ENCODE measurements at places on chromosomes 12 and 14.

DNA sequence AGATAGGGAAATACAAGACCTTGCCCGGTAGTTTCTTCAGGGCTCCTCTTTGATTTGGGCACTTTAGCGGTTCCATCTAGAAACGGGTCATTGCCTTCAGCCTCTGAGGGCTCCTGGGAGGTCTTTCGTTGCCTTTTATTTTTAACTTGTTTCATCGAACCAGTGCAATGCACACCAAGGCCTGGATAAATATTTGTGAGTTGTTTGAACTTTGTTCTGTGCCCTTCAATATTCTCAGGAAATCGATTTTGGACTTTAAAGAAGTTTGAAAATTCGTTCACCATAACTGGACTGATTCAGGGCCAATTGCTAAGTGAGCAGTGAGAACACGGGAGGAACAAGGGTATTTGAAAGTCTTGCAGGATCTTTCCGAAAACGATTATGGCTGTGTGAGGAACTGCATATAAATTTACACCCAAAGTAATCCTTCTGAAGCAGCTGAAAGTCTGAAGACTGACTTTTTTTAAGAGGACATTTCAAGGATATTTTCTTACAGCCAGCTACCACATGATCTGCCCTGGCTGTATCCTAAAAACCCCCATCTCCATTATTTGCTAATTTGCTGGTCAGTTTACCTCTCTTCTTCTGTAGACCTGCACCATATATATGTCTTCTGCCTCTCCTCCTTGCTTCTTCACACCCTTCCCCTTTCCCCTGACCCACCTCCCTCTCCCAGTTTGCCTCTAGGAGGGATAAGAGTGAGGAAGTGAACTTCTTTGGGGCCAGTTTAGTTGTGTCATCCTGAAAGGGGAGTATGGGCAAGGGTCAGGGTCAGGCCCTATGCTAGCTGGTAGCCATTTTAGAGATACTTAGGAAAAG is 8.0 kb downstream of the DUSP6 start:
- no peak for DNase-seq

DNA sequence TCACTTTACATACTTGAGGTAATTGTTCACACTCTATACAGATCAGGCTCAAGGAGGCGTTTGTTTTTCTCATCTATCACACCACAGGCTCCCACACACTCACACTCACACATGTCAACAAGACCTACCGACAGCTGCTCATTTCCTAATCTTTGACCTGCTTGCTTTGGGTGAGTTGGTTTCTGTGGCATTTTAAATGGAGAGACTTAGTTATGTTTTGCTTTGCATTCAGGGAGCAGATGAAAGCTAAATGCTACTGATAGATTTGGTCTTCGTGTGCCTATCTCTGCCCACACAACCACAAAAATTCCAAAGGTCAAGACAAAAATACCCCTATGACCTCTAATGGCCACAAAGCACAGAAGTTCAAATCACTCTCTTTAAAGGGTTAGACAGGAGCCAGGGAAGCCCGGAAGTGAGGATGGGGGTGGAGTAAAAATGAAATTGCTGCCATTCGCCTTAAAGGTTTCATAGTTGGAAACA is 203.5 kb upstream of the G2E3 start:
- DNase-seq: no peak

DNA sequence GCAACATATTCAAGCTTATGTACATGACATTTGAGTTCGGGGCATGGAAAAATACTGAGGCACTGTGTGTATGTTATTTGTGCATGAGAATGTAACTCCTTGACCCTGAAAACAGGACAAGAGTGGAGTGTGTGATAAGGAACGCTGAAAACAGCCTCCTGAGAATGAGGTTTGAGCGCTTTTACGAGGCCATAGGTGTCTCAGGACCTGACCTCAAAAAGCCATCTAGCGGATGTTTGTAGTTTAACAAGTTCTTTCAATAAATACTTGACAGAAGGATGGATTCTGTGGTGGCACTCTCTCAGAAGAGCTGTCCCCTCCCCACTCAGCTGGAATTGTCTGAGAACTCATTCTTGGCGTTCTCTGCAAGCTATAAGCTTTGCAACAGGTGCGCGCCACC is 350.5 kb upstream of the TMTC1 start:
- DNase-seq: no peak

DNA sequence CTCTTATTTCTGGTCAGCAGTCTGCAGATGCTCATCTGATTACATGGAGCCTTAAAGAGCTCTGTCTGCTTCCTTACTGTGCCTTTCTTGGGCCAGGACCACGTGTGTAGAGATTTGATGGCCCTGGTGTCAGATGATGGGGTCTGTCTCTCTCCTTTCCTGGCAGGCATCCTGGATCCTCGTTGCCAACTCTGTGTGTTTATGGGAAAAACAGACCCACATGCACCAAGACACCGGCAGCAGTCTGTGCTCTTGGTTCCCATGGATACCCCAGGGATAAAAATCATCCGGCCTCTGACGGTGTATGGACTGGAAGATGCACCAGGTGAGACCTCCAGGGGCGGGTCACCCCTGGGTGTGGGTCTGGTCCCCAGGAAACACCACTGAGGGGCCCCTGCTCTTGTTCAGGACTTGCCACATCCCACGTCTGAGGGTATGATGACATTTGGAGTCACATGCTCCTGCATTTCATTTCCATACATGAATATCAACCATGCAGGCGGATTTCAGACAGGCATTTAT is 18.5 kb upstream of the ALDH2 start:
- no peak for DNase-seq

GRCh38 chr12:122336015-122336946 is 70.0 kb upstream of the VPS33A start:
- DNase-seq: peak; percentile 53

- no peak for DNase-seq
Observed at GRCh38 chr14:54202288-54202687, 194.5 kb upstream of the CDKN3 start.

GRCh38 chr12:65882486-65882885 is 58.2 kb downstream of the HMGA2 start:
- DNase-seq: peak; percentile 39

DNA sequence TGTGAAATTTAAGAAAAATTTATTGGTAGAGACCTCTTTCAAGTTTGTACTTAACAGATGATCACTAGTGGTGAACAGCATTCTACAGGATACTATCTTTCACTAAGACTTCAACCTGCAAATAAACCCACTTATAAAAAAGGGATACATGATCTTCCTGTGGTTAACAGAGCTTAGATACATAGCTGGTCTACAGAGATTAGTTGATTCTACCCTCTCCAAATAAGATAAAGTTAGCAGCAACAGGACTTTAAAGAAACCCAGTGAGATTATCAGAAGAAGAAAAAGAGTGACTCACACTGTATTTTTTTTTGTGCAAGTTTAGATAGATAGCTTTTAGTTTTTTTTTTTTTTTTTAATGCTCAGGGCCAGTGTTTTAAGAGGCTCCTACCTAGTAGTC is 34.5 kb downstream of the USP44 start:
- no peak for DNase-seq

DNA sequence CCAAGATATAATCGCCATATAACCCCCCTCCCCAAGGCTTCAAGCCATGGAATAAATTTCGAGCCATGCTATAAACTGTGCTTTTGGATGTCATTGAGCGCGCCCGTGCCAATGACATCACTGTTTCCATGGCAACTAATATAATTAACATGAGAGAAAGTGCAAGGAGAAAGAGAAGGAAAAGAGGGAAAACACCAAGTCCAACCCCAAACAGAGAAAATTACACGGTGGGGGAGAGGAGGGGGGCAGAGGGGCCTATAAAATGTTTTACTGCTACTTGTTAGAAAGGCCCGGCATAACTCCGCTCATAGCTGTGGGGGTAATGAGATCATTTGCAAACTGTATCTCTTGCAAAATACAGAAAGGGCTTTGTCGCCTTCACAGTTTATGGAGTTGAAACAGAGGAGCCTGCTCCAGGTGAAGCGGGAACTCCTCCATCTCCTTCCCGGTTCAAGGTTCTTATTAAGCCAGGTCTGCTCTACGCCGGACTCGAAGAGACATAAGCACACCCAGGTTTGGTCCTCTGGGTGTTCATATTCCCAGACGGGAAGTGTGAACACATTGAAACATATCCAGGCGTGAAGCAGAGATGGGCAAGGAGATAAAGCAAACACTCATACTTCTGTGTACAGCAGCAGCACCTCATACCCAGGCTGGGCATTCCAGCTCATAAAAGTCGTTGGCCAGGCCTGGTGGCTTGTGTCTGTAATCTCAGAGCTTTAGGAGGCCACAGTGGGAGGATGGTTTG is 99.1 kb upstream of the MAP1LC3B2 start:
- DNase-seq: peak; percentile 50

DNA sequence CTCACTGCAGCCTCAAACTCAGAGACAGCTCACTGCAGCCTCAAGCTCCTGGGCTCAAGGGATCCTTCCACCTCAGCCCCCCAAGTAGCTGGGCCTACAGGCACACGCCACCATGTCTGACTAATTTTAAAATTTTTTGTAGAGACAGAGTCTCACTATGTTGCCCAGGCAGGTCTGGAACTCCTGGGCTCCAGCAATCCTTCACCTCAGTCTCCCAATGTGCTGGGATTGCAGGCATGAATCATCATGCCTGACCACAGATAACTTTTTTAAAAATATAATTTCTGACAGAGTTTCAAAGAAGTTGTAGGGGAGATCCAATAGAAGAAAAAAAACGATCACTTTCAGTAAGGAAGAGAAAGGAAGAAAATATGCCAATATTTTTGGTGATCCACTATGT is 189.7 kb upstream of the CDKN3 start:
- no peak for DNase-seq

DNA sequence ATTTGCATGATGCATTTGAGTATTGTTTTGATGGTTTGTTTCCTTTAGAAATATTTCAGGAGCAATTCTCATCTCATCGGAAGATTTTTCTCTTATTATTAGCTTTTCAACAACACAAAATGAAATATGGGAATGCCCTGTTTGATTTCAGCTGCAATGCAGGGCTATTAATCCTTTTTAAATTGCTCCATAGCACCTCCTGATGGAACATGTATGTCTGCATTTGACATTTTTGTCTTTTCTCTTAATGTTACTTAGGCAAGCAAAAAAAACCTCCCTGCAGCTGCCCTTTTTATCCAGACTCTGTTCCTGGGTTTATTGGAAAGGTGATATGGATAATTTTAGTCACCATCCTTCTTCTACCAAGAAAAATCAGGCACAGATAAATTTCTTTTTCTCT is 895.8 kb downstream of the RPS29 start:
- no peak for DNase-seq

- peak; percentile 72 for DNase-seq
Observed at GRCh38 chr12:112370868-112371510, 11.2 kb downstream of the HECTD4 start.

- no peak for DNase-seq
Observed at GRCh38 chr14:33527023-33527634, 423.7 kb downstream of the EGLN3 start.

DNA sequence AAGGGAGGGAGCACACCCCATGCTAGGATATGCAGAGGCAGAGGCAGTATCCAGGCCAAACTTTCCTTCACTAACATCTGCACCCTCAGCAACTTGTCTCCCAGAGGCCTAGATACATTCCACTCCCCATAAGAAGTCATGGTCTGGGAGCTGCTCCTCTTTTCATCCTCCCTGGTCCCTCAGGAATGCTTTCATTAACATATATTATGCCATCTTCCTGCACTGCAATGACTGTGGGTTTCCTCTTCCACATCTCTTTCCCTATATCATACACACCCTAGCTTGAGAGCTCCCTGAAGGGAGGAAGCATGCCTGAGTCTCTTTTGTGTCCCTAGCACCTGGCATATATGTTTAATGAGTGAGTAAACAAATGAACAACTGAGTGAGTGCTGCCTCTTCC is 8.6 kb downstream of the DDN start:
- peak; percentile 65 for DNase-seq

- DNase-seq: no peak
Observed at GRCh38 chr12:110903511-110903910, 16.9 kb downstream of the MYL2 start.

- no peak for DNase-seq
Observed at GRCh38 chr12:103783744-103784664, 57.0 kb downstream of the NT5DC3 start.

DNA sequence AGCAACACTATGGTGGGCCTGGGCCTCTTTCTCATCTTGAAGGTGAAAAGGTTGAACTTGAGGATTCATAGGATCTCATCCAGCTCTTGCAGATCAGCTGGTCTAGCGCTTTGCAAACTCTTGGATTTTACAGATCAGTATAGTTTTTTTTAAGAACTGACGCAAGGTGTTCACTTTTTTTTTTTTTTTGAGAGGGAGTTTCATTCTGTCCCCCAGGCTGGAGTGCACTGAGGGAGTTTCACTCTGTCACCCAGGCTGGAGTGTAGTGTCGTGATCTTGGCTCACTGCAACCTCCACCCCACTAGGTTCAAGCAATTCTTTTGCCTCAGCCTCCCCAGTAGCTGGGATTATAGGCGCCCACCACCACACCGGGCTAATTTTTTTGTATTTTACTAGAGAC is 20.4 kb upstream of the LGMN start:
- no peak for DNase-seq

GRCh38 chr12:108712165-108712924 is 19.0 kb downstream of the CORO1C start:
- DNase-seq: no peak

DNA sequence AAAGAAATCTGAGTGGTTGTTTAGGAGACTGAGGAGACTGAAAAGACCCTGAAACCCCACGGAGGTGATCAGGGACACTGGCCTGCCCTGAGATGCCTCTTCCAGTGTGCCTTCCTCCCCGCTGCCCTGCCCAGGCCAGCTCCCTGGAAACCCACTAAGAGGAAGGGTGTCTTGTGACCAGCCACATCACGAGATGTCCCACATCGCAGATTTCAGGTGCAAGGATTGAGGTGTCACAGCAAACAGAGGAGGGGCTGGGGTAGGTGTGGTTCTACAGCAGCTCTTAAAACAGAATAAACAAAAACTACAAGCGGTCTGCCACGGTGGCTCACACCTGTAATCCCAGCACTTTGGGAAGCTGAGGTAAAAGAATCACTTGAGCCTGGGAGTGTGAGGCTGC is 184.3 kb upstream of the C14orf180 start:
- DNase-seq: peak; percentile 50

- no peak for DNase-seq
Observed at GRCh38 chr14:102909911-102910310, 12.6 kb upstream of the AMN start.

DNA sequence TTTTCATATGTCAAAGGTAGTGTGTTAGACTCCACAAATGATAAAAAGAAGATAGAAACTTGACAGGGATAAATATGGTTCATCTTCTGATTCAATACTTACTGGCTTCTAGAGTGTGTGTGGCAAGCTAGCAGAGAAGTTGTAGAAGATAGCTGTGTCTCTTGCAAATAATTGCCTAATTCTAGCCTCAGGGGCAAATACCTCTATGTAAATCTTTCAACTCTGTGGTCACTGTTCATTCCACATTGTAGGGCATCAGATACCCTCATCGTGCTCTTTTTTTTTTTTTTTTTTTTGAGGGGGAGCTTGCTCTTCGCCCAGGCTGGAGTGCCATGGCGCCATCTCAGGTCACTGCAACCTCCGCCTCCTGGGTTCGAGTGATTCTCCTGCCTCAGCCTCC is 1.7 kb downstream of the OLR1 start:
- no peak for DNase-seq

DNA sequence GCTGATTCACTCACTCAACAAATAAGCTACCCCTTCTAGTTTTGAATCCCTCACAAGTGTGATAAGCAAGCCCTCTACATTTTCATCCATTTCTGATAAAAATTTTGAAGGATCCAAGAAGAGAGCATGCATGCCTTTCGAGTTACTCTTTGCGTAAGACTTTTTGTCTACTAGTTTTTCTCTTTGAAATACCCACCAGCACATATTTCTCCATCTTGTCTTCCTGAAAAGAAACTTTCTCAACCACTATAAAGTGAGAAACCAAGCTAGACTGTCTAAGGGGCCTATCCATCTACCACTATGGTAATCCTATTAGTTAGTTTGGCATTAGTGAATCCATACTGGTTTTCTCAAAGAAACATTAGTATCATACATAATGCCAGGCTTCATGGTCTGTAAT is 56.9 kb downstream of the PARP11 start:
- no peak for DNase-seq
